ENCODE measurements at places on chromosomes 13 and 19. TPM values are rescaled to one million over a fixed set of nuclear protein-coding genes. Genes with fewer than 3 reads are reported as not detected.

Gene BCAM
- total RNA-seq = not detected

Gene MISP
- not detected for total RNA-seq

Gene MRPS12
- total RNA-seq = 114 TPM

DNA sequence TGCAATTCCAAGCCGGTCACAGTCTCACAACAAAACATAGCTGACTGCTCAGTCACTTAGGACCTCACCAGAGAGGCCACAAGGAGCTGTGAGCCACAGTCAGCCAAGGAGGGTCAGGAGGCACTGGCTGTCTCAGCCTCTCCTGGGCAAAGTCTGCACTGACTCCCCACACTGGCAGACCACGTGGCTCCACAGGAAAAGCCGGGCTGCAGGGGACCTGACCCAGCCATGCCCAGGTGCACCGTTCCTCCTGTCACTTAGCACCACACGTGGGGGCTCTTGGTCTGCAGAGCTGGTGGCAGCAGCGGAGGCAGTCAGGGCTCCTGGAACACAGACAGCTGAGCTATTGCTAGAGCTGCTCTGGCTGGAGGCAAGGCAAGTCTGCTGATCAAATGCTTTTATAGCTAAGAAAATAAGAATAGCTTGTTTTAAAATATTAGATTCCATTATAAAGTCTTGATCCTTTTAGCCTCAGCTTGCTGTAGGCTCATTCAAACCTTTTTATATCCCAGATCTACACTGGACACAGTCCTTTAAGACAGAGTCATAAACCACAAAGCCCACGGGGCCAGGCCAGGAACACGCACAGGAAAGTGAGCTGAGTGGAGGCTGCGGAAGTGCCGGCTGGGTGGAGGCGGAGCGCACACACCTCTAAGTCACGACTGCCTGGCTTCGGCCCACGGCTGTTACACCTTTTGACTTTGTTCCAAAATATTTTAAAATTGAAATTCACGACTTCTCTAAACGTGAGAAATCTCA lies 744.1 kb downstream of the UQCRFS1 start:
- peak; percentile 13 for DNase-seq
- H3K4me1 ChIP-seq = peaks cover 2% of the 10 kb centered on the region
- H3K4me3 ChIP-seq = no peak overlapping the region
- H3K36me3 ChIP-seq = no peaks in the 10 kb centered on the region

GRCh38 chr19:4183967-4184717 lies 1.7 kb downstream of the ANKRD24 start:
- H3K4me1 ChIP-seq = peaks cover 20% of the 10 kb centered on the region
- H3K27me3 ChIP-seq = peaks cover 8% of the 10 kb centered on the region
- no peak for DNase-seq
- peak overlapping the region; percentile 37 for H3K4me3 ChIP-seq

- no peak overlapping the region for H3K27ac ChIP-seq
- no peak for DNase-seq
- H3K4me3 ChIP-seq = no peak overlapping the region
- peaks cover 3% of the 10 kb centered on the region for H3K4me1 ChIP-seq
- H3K27me3 ChIP-seq = no peaks in the 10 kb centered on the region
Measured at GRCh38 chr19:56663931-56664500, 7.5 kb downstream of the ZNF835 start.

GRCh38 chr19:29663861-29664752 lies 1.2 kb upstream of the PLEKHF1 start:
- peaks cover 16% of the 10 kb centered on the region for H3K36me3 ChIP-seq
- no peak for DNase-seq
- no peaks in the 10 kb centered on the region for H3K27me3 ChIP-seq
- H3K4me1 ChIP-seq = peaks cover 62% of the 10 kb centered on the region
- peak overlapping the region; percentile 67 for H3K27ac ChIP-seq

DNA sequence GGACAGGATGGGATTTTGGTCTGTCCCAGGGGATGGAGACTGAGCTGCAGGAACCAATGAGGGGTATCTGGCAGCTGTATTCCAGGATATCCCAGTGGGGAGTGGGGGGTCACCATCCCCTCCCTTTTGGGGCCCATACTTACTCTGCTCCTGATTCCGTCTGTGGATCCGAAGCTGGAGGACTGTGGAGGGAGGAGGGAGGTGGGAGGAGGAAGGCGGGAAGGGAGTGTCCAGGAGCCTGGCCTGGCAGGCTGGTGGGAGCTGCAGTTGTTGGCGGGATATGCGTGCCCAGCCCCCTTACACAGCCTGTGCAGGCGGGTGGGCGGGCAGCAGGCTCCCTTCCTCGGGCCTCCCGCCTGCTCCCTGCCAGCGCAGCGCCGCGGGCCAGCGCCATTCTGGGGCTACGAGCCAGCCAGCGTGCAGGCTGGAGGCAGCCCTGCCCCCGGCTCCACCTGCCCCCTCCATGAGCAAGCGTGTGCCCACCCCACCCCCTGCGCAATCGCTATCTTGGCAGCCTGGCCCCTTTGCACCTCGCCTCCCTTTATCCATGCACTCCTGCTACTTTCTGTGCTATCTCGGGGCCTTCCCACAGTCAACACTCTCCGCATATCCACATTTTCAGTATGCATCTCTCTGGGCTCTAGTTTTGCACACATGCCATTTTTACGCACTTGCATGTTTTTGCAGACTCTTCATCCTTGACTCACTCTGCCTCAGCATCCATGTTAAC lies 2.8 kb downstream of the MAMSTR start:
- H3K27ac ChIP-seq = no peak overlapping the region
- H3K36me3 ChIP-seq = peaks cover 7% of the 10 kb centered on the region
- peaks cover 21% of the 10 kb centered on the region for H3K4me1 ChIP-seq
- no peak for DNase-seq

DNA sequence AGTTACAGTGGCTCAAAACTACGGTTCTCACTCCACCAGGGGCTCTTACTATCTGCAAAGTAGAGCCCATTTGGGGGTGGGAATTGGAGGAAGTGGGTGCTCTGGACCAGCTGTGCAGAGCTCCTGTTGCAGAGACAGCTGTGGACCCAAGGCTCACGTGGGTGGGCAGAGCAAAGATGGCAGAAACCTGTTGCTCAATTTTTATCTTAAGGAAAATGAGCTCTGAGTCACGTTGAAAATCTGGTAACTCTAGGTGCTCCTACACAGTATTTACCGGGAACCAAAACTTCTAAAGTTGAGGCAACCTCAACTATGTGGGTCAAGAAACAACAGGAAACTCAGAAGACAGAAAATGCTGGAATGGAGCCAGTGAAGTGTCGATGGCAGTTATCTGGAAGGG lies 30.2 kb upstream of the SLC15A1 start:
- no peak overlapping the region for H3K27ac ChIP-seq
- H3K4me3 ChIP-seq = no peak overlapping the region
- H3K27me3 ChIP-seq = peaks cover 13% of the 10 kb centered on the region
- no peak for DNase-seq
- peaks cover 2% of the 10 kb centered on the region for H3K36me3 ChIP-seq

- H3K4me1 ChIP-seq = no peaks in the 10 kb centered on the region
- H3K27ac ChIP-seq = no peak overlapping the region
- H3K4me3 ChIP-seq = no peak overlapping the region
- no peaks in the 10 kb centered on the region for H3K27me3 ChIP-seq
- DNase-seq = no peak
Measured at GRCh38 chr13:63305641-63306133, 1890.0 kb upstream of the PCDH20 start.
